ENCODE measurements at places on chromosomes 6 and 20.

DNA sequence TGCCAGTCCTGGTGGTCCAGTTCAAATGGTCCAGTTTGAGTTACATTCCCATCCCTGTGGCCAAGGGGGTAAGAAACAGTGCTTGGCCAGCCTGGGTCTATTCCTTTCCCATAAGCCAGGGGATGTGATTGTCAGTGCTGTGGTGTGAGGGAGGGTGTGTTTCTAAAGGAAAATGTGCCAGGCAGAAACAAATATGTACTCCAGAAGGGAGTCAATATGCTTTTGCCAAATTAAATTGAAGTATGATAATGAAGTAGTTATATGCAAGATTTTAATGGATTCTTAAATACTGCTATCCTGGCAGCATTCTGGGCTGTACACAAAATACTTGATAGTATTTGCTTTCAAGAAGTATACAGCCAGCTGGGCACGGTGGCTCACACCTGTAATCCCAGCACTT lies 16.6 kb upstream of the PAQR8 start:
- DNase-seq = no peak

DNA sequence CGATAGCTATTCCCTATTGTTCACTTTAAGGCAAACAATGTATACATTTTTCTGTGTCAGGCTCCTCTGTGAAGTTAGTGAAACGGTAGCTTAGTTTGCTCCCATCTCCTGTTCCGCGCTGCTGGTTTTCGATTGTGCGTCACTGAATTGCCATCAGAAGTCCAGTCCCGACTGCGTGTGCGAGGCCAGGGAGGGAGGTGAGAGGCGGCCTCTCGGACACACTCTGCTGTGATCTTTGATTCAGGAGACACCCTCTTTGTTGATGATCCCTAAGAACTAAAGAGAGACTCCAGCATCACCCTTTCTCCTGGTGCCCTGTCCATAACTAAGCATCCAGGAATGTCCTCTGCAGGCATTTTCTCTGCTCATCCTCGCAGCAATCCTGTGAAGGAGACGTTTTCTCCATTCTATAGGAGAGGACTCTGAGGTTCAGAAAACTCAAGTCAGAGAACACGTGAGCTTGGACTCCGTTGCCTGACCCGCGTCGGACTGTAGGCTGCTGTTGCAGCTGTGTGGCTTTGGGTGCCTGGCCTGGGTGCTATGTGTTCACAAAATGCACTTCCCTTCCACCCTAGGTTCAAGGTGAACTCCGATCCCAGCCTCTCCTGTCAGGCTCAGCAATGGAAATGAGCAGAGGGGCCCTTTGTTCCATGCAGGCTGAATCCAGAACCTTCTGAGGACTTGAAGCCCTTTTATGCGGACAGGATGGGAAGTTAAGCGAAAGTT lies 24.1 kb upstream of the UNC93A start:
- DNase-seq = no peak

DNA sequence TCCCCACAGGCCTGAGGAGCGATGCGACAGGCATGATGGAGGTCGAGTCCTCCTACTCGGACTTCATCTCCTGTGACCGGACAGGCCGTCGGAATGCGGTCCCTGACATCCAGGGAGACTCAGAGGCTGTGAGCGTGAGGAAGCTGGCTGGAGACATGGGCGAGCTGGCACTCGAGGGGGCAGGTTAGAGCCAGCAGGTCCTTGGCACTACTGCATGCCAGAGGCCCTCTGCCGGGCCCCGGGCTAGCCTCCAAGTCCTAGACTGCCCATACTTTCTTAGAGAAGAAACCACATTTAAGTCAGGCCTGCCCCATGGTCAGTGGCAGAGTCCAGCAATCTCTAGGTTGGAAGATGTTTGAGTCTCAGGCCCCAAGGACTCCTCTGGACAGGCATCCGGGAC lies 32.1 kb downstream of the PKIG start:
- no peak for DNase-seq

DNA sequence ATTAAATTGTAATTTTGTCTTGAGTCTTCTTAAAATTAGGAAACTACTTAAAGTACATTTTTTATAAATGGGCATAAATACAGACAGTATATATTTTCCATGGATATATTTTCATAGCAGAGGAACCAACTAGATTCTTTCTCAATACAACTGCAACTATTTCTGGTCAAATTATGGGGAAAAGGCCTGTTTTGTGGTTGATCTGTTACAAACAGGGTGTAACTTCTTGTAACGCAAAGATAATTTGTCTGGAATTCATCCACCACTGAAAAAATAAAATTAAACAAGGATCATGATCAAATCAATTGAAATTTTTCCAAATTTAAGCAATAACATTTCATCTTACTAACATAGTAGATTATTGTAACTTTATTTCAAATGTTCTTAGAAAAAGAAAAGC lies 67.2 kb upstream of the RNF146 start:
- DNase-seq = no peak

DNA sequence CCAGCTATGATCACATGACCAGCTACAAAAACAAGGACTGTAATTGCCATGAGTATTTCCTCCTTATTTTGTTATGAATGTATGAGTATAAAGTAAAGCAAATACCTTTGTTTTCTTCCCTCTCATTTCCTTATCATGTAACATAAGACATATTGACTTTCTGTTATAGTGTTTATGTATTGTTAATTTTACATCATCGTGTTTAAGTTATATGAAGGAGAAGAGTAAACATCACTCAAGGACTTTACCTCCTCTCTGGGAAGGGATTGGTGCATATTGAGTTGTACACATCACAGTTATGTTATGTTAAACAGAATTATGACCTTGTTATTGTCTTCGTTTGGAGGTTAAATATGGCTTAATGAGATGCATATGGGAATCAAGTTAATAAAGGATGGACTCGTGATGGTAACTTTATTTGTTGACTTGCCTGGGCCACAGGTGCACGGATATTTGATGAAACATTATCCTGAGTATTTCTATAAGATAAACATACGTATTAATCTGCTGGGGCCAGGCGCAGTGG lies 57.3 kb upstream of the CNKSR3 start:
- no peak for DNase-seq

DNA sequence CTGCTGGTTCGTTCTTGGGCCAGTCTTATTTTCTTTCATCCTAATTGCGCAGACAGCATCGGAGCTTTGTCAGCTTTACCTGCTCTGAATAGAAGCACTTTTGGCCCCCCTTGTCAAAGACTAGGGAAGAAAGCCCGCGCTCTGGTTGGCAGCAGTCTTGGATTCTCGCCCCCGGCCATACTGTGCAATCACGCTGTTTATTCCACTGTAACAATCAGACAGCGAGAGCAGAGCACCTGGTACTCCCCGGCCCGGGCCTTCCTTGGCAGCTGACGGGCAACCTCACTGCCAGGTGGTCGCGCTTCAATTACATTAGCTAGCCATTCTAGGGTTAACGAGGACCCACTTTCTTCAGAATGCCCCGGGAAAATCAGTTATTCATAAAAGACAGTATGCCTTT lies 72.6 kb downstream of the INSM1 start:
- no peak for DNase-seq

GRCh38 chr6:37262446-37263026 lies 4.6 kb upstream of the TMEM217 start:
- no peak for DNase-seq

DNA sequence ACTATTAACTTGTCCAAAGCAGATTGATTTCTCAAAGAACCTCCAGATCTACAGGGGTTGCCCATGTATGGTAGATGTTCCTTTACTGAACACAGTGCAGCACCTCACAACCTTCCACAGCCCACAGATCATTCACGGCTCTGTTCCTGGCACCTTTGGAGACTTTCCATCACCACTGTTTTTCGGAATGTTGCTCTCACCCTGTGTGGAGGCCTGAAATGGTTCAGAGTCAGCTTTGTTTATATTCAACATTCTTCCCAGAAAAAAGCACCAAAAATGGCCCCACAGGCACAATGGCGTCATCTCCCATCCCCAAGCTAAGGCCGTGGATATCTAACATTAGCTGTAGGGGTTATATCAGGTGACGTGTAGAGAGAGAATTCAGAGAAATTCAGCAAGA lies 74.7 kb downstream of the DHX35 start:
- no peak for DNase-seq

DNA sequence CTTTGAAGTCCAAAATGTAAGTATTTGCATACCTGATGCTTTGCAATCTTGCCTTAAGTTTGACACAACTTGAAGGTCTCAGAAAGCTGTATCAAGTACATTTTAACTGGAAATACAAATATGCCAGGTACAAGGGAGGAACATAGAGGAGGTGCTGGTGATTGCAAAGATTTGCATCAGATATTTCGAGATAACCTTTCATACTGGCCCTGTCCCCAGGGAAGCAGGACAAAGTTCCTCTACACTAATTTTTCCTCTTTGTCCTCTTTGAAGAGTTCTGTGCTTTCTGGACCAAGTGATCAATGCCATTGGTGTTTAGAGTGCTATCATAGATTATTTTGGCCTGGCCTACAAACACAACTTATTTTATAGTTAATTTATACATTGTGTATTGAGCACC lies 686.1 kb downstream of the HACE1 start:
- no peak for DNase-seq

DNA sequence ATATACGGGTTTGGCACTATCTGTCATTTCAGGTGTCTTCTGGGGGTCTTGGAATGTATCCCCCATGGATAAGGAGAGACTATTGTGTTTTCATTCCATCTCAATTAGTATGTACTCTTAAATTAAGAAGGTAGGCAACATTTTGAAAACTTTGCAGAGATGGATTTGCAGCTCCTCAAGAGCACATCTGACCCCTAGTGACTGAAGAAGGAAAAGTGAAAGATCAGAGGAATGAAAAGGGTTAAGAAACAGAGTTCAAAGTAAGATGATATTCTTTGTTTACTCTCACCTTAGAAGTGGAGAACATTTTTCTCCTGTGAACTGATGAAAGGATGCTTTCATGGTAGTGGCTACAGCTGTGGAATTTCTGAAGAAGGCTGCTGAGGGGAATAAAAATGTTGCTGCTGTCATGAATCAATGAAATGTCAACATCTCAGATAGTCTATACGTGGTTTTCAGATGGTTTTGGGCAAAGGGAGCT lies 41.5 kb downstream of the SH3BGRL2 start:
- DNase-seq = no peak

GRCh38 chr6:17790489-17790888 lies 83.8 kb upstream of the NUP153 start:
- no peak for DNase-seq

DNA sequence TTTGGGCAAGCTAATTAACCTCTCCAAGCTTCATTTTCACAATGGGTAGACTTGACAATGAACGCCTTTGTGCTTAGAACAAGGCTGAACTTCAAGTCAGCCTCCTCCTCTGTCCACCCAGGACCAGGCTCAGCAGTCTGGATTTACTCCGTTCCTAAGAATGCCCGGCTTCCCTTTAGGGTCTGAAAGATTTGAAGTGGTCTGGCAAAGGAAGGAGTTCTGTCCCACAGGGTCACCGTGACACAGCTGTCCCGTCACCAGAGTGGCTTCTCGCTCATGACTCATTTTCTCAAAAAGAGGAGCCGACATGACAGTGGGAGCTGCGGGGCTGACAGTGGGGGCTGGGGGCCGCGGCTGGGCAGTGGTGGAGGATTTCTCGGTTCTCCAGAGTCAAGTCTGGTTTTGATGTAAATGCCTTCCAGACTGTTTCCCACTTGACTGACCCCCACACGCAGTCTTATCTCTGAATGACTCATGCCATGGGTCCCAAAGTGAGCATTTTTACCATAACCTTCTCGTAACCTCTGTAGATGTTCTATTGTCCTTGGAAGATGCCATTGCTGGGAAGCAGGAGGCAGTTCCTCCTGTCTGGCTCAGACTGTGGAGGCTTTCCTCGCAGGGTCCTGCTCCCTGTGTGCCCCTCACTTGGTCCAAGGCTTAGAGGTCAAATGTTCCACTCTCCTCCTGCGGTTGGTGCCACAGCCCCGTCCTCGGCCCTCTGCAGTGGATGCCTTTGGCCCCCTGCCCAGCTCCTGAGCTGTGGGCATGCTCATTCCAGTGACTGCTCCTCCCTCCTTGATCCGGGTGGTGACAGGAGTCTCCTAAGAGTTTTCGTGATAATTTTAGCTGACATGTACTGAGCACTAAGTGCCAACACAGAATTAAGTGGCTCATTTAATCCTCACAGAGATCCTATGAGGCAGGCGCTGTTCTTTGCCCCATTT lies 253.1 kb downstream of the FNDC1 start:
- DNase-seq = no peak

GRCh38 chr20:32526125-32526524 lies 59.0 kb downstream of the NOL4L start:
- DNase-seq = no peak

DNA sequence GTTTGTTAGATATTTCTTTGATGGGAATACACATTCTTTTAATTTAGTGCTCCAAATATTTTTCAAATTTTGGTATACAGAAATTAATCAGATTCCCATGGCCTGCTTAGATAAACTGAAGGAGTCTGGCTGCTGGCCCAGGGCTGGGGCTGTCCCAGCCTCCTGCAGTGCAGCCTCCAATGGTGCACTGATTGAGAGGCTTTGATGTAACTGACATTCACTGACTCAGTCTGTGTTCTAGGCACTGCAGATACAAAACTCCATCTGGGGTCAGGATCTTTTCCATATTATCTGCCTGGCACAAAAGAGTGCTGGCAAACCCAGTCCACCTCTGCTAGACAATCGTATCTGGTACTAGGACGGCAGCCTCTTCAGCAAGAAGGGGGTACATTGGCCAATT lies 64.8 kb downstream of the GRIK2 start:
- no peak for DNase-seq

DNA sequence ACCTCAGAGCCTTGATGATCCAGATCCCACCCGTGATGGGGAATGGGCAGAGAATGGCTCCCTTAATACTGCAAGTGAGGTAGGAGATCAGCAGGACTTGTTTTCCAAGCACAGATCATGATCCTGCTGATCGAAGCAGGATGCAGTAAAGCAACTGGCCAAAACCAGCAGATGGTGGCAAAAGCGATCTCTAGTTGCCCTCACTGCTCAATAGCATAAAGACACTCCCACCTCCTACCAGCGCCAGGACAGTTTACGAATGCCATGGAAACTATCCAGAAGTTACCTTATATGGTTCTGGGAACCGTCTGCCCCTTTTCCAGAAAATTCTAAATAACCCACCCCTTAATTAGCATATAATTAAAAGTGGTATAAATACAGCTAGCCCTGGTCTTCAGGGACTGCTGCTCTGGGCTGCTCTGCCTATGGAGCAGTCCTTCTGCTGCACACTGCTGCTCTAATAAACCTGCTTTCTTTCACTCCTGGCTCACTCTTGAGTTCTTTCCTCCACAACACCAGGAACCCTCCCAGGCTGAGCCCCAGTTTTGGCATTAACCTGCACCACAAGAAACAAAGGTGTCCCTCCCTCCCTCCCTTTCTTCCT lies 415.8 kb downstream of the PREX1 start:
- no peak for DNase-seq
